ENCODE measurements at places on chromosomes 6 and 20. TPM values are rescaled to one million over a fixed set of nuclear protein-coding genes. Genes with fewer than 3 reads are reported as not detected.
A peak's percentile ranks its signal among the peaks of the same experiment; 100 is the strongest.

Gene TRIM15
- not detected for polyA plus RNA-seq

Gene DZANK1
- polyA plus RNA-seq: 1.6 TPM

DNA sequence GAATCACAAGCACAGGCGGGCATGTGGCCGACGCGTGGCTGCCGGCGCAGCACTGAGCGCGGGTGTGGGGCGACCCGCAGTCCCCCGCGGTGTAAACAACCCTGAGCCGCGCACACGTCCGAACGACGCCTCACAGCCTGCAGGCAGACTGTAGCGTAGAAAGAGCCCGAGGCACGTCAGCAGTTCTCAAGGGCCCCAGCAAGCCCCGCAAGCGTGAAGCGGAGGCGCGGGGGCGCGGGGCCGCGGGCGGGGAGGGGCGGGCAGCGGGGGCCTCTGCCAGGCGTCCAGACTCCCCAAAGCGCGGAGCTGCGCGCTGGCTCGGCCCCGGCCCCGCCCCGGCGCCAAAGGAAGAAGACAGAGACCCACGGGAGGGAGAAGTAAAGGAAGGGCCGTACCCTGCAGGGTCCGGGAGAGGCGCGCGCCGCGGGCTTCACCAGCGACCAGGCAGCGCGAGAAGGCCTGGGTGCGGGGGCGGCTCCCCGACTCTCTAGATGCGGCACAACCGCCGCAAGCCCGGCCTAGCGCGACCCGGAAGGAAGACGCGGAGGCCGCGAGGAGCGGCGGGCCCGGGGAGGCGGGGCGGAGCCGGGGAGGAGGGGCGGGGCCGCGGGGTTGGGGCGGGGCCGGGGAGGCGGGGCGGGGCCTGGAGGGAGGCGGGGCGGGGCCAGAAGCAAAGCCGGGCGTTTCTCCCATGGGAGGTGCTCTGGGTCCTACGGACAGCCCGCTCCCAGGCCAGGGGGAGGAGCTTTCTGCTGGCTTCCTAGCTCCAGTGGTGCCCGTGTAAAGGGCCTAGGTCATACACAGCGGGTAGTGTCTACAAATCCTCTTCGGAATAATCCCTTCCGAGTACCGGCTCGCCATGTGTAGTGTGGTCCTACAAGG, at the start of gene FBXL4:
Gene FBXL4, minus strand, starts transcription at position 536 of the 882 bp plus-strand sequence. CDS start 20,958 bp downstream, outside the sequence.
- H3K4me3 ChIP-seq: peak within 1 kb of the TSS; percentile 94
- peaks cover 7% of the 10 kb centered on the region for H3K27me3 ChIP-seq
- peak; percentile 84 for DNase-seq
- peak within 1 kb of the TSS; percentile 95 for H3K27ac ChIP-seq
- no peaks in the 10 kb centered on the region for H3K36me3 ChIP-seq

DNA sequence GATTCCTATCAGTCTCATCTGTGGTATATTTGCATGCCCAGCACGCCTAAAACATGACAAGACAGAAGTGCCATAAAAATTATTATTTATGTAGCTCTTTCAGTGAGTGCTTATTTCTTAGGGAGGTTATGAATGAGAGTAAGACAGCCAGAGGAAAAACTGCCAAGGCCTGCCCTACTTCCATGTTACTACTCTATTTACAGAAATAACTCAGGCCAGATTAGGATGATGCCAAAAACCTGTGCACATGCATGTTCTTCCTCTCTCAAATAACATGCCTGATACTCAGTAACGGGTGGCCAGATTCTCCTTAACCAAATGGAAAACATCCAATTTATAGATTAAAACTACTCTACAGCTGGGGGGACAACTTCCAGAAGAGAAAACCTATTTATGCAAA, 45.7 kb downstream of the ILRUN start:
- DNase-seq: no peak
- no peaks in the 10 kb centered on the region for H3K27me3 ChIP-seq
- peaks cover 8% of the 10 kb centered on the region for H3K36me3 ChIP-seq
- no peak overlapping the region for H3K4me3 ChIP-seq
- peaks cover 19% of the 10 kb centered on the region for H3K4me1 ChIP-seq

- no peak for DNase-seq
- no peak overlapping the region for H3K27ac ChIP-seq
- no peaks in the 10 kb centered on the region for H3K4me1 ChIP-seq
- H3K4me3 ChIP-seq: no peak overlapping the region
- H3K36me3 ChIP-seq: no peaks in the 10 kb centered on the region
- H3K27me3 ChIP-seq: no peaks in the 10 kb centered on the region
These were observed 119.2 kb upstream of the LAMA2 start for GRCh38 chr6:128763599-128764300.

All from immature natural killer cell (primary cell).